Cortex of kidney (tissue), 1 donor: ENCODE measurements at places on chromosomes 13 and 19.

DNA sequence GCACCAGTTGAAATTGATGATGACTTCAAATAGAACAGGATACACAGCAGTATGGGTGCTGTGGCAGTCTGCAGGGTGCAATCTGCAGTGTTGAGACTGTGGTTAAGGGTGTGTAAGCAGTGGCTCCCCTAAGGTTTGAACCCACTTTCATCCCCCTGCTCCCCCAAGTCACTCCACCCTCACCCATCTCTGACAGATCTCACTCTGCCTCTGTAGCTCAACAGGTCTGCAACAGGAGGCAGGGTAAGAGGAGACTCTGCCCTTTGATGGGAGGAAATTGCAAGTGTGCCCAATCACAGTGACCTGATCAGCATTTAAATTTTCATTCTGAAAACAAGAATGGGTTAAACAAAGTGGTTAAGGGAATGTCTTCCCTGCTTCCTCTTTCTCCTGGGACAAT, 92.4 kb downstream of the DCT start:
- no peak for DNase-seq

- DNase-seq, result no peak
These were observed 58.3 kb downstream of the RAP2A start for GRCh38 chr13:97492257-97492656.

DNA sequence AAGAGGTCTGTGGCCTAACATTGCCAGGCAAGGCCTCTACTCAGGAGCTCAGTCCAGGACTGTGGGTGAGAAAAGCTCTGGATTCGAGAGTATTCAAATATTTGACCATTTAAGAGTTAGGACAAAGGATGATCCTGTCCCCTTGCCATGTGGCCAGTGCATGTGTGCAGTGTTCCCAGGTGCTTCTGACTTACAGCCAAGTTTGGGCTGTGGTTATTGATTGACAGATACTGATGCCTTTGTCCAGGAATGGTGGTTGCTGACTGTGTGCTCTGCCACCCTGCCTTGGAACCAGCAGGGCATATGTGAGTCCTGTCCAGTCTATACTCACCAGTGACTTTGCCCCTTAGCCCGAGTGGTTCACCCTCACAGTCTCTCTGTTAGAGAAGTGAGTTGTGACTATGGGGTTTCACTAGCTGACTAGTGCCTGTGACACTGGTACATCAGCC, 51.9 kb downstream of the GARRE1 start:
- no peak for DNase-seq

GRCh38 chr13:112814905-112815585, 125.2 kb downstream of the ATP11A start:
- no peak for DNase-seq

DNA sequence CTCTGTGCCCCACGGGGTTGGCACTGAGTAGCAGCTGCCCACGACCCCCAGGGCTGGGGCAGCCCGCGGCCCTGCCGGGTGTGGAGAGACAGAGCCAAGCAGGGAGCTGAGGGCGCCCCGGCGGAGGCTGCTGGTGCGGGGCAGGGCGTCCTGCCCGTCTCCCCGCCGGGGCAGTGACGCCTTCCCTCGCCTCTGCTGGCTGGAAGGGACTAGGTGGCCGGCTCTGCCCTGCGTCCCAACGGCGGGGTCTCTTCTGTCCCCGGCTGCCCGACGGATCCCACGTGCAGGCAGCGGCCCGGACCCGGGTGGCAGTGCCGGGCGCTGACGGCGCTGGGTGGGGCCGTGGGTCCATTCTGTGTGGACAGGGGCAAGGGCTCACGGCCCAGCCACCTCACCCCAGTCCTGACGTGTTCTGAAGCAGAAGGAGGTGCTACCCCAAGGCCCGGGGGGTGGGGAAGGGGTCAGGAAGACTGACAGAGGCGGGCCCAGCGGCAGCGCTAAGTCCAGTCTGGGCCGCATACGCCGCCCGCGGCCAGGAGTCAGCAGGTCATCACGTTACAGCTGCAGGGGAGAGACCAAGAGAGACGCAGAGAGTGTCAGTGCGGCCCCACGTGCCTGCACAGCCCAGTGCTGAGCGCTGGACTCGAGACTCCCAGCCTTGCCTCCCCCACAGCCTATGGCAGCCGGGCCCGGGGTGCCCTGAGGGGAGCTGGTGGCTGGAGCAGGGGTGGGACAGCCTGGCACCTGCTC, 15.1 kb upstream of the PLPP2 start:
- no peak for DNase-seq

DNA sequence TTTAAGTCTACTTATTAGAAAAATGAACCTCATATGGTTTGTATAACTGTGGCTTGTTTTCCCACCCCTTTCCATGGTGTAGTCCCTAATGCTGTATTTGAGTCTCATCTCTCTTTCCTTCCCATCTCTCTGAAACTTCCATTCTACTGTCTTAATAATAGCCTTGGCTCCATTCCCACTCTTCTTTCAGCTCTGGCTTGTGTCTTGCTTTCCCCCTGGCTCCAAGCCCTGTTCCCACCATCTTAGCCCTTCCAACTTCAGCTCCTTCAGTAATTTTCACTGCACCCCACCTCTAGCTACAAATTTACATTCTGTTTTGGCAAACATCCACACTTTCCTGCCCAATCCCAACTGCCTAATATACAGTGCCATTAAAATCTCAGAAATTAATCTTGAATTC, 137.5 kb downstream of the SLITRK6 start:
- DNase-seq, result no peak

- no peak for DNase-seq
These were observed 2.7 kb upstream of the SOX1 start for GRCh38 chr13:112064222-112064621.

DNA sequence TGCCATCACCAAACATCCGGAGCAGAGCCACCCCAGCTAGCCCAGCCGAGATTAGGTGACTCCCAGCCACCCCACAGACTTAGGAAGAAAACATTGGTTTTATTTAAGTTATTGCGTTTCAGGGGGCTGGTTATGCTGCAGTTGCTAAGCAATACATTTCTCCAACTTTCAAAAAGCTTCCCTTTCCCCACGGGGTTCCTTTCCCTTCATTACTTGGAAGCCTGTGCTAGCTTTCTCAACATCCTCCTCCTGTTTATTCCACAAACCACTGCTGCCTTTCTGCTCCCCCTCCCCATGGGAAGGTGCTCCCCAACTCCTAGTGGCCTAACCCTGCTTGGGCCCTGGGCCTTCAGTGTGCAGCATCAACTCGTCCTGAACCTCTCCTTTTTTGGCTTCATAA, 52.6 kb downstream of the CDADC1 start:
- DNase-seq, result no peak

DNA sequence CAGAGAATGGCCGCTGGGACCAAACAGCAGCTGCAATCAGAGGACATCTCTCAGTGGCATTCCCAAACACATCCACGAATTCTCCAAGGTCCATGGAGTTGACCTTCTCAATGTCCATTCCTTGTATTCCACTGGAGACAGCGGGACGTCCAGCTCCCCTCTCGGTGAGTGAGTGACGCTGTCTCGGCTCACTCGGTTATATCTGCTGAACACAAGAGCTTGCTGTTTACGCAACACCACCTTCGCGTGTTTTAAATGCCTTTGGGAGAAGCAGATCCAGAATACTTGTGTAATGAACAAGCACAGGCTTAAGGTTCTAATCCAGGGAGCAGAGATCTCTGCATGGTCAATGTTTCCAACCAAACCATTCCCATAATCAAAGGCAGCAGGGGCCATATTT, at the start of gene URAD:
TSS of gene URAD (minus strand) at position 174 of the 400 bp plus-strand sequence. CDS start at position 118, 56 bp downstream.
- no peak for DNase-seq

- DNase-seq, result no peak
These were observed 145.2 kb downstream of the DIAPH3 start for GRCh38 chr13:60018536-60018935.

DNA sequence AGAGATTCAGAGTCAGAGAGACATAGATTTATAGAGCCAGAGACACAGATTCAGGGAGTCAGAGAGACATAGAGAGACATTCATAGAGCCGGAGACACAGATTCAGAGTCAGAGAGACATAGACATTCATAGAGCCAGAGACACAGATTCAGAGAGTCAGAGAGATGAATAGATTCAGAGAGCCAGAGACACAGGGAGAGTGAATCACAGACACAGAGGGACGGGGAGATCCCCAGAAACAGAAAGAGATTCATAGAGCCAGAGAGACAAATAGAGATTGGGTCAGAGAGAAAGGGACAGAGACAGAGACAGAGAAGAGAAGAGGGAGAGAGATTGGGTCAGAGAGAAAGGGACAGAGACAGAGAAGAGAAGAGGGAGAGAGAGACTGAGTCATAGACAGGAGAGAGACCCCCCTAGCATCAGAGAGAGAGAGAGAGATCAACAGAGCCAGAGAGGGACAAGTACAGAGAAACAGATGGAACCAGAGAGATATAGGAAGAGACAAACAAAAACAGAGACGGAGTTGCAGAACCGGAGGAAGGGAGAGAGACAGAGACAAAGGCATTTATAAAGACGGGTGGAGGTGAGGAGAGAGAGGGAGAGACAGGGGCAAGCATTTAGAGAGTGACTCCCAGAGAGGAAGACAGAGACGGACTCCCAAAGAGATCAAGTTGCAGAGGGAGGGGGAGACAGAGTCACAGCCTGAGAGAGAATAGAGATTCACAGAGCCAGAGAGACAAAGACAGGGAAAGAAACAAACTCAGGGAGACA, 1.1 kb upstream of the PRKCG start:
- no peak for DNase-seq

DNA sequence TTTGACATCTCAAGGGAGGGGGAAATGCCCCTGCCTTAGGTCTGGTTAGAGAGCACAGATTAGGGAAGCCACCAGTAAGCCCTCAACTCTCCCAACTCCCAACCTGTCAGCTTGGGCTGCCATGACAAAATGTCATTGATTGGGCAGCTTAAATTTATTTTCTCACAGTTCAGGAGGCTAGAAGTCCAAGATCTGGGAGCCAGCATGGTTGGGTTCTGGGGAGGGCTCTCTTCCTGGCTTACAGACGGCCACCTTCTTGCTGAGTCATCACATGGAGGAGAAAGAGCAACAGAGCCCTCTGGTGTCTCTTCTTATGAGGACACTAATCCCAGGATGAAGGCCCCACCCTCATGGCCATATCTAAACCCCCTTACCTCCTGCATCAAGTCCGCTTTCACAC, 24.2 kb downstream of the C19orf12 start:
- DNase-seq, result no peak
